T-helper 22 cell (primary cell): ENCODE measurements at places on chromosomes 1 and 21.

DNA sequence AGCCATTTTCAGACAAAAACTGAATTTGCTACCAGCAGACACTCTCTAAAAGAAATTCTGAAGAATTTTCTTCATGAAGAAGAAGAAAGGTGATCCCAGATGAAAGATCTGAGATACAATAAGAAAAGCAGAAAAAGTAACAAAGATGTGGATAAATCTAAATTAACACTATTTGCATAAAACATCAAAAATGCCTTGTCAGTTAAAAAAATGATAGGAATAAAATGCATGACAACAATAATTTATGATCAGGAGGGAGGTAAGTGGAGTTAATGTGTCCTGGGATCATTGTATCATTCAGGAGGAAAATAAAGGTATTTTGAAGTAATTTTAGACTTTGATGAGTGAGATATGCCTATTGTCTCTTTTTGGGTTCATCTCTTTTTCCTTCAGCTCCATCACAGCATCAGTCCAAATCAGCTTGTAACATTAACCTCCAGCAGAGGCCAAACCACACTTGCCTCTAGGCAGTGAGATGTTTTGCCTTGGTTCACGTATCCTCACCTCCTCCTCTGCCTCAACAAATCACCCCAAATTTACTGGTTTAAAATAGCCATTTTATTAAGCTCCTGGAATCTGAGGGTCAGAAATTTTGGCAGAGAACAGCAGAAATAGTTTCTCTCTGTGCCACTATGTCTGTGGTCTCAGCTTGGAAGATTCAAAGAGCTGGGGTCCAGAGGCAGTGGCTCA lies 76.9 kb upstream of the HIVEP3 start:
- DNase-seq: no peak

DNA sequence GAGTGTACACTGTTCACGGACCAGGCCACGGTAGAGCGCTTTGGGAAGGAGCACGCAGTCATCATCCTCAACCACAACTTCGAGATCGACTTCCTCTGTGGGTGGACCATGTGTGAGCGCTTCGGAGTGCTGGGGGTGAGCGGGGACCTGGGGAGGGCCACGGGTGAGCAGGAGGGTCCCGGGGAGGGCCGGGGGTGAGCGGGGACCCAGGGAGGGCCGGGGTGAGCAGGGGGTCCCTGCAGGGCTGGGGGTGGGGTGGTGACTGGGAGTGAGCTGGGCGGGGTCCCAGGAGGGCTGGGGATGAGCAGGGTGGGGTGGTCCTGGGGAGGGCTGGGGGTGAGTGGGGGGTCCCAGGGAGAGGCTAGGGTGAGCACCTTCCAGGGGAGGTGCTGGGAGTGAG lies 44.1 kb upstream of the TRAPPC10 start:
- DNase-seq: no peak

DNA sequence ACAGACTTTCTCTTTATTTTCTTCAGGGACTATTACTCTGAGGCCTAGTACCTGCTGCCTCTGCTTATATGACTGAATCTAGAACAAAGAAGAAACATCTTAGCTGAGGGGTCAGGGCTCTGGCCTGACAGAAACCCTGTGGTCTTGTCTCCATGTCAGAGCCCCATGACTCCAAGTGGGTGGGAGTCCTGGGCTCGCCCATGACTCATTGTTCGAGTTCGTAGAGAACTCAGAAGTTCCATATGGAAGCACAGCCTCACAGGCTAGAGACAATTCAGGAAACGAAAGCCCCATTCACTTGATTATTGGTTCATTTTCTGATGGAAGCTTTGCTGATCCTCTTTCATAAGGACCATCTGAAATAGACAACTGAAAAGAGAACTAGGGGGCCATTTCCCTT lies 73.2 kb downstream of the CD58 start:
- no peak for DNase-seq

DNA sequence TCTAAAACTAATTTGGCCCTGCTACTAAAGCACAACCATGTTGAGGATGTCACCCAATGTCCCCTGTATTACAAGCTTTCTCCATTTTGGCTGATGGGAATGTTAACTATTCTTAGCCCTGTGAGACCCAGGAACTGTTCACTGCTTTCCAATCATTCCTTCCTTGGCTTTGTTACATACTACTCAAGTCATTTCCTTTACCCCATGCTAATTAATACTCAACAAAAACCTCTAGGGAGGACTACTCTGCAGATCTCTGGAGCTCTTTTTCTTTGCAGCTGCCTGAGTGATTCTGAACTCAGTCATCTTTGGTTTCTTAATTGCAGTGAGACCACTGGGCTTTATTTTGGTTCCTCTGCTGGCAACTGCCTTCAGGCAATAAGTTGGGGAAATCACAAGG lies 23.3 kb upstream of the RPE65 start:
- DNase-seq: no peak

DNA sequence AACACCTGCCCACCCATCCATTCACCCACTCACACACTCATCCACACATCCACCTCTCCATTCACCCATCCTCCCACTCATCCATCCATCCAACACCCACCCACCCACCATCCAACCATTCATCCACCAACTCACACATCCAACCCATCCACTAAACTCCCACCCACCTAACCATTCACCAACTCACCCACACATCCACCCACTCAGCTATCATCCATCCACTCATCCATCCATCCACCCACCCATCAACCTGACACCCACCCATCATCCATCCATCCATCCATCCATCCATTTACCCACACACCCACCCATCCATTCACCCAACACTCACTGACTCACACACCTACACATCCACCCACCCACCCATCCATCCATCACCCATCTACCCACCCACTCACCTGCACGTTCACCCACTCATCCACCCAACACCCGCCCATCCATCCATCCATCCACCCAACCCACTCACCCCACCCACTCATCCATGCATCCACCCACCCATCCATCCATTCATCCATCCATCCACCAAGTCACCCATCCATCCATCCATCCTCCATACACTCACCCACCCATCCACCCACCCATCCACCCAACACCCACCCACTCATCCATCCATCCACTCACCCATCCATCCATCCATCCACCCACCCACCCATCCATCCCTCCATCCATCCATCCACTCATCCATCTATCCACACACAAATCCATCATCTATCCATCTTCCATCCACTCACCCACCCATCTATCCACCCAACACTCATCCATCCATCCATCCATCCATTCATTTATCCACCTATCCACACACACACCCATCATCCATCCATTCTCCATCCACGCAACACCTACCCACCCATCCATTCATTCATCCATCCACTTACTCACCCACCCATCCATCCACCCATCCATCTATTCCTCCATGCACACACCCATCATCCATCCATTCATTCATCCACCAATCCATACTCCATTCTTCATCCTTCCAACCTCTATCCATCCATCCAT lies 17.4 kb upstream of the PRDM16 start:
- no peak for DNase-seq

DNA sequence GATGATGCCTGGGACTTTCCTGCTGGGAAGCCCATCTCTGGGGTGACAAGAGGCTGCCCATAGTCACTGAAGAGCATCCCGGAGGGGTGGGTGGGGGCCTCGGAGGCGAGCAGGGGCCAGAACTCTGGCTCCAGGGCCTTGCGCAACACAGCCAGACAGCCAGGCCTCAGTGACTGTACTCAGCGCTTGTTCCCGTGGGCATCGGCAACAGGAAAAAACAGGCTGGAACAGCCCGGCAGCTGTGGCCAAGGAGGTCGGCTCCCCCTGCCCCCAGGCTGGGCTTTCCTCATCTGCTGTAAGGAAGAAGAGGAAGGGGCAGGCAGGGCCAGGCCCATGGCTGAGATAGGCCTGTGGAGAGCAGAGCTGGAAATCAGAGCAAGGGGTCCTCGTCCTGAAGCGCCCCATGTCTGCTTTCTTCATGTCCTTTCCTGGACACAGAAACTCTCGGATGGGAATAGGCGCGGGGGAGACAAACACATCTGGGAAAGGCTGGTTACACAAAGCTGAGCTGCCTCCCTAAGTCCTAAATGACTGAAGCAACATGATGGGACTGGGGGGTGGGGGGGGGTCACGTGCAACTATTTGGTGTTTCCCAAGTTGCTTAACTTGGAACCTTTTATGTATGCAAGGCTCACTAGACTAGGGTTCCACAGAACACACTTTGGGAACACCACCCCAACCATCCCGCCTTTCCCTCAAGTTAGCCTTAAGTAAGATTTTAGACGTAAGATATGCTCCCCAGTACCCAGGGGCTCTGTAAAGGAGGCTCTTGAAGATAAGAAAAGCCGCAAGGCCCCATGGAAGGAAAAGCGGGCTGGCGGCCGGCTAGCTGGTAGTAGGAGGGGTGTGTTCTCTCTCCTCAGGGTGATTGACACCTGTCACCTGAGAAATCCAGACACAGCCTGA lies 30.7 kb downstream of the HSPG2 start:
- DNase-seq: no peak

GRCh38 chr1:200473698-200474371 lies 64.0 kb upstream of the ZNF281 start:
- DNase-seq: no peak

DNA sequence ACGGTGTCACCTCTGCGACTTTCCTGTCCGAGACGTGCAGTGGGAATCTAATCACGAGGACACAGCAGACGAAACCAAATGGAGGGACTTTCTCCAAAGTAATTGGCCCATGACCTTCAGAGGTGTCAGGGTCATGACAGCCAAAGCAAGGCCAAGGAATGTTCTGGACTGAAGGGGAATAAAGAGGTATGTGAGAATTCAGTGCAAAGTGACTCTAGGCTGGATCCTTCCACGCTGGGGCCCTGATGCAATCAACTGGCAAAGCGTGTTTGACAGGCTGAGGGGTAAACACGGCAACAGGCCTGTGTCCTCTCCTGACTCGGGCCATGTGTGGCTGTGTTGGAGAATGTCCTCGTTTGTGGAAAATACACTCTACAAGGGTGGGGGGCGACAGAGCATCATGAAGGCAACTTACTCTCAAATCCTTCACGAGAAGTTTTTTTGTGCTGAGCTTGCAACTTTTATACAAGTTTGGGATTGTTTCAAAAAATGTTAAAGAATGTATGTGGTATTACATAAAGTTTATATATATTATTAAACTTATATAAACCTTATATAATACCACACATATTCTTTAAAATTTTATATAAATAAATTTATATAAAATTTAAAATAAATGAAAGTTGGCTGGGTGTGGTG lies 1.7 kb downstream of the CFAP74 start:
- no peak for DNase-seq

GRCh38 chr1:196063294-196063693 lies 544.9 kb downstream of the KCNT2 start:
- DNase-seq: no peak

DNA sequence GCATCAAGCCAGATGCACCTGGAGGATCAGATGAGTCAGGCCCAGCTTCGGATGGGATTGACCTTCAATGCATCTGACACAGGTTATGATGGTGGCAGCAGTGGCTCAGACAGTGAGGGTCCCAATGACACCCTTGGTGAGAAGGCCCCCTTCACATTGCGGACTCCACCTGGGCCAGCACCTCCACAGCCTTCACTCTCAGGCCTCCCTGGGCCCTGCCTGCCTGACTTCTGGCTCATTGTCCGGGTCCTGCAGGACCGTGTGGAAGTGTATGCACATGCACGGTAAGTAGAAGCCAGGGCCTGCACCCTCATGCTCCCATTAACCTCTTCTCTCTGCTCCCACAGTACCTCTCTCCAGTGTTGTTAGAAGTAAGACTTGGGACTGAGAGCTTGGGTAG lies 20.8 kb downstream of the HYI start:
- DNase-seq: no peak

DNA sequence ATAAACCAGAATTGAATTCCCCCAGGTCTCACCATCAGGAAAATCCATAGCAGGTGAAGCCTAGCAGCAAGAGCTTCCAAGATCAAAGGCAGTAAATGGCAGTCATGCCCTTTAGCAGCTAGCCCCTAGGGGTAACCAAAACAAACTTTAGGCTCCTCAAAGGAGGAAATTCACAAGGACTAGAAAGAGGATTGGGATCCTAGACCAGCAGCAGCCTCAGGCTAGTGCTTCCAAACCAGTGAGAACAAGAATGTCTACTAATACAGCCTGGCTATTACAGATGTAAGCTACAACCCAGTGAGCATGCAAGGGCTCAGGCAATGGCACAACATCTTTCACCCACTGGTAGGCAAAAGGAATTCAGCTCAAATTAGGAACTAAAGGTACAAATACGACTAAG lies 11.1 kb upstream of the RIMKLA start:
- no peak for DNase-seq

DNA sequence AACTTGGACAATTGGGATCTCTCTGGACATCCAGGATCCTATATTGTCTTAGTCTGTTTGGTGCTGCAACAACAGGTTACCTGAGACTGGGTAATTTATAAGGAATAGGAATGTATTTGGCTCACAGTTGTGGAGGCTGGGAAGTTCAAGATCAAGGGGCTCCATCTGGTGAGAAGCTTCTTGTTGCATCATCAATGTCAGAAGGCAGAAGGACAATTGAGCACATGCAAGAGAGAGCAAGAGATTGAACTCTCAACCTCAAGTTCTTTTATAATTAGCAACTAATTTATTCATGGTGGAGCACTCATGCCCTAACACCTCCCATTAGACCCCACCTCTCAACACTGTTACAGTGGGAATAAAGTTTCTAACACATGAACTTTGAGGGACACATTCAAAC lies 124.7 kb upstream of the ETV3 start:
- DNase-seq: no peak

- DNase-seq: no peak
Observed at GRCh38 chr1:18871401-18872070, 12.1 kb upstream of the TAS1R2 start.

- no peak for DNase-seq
Observed at GRCh38 chr1:113895098-113895497, 7.7 kb upstream of the BCL2L15 start.

- no peak for DNase-seq
Observed at GRCh38 chr1:29934255-29934772, 698.0 kb downstream of the PTPRU start.

- DNase-seq: no peak
Observed at GRCh38 chr1:160005070-160005469, 26.7 kb downstream of the PIGM start.

DNA sequence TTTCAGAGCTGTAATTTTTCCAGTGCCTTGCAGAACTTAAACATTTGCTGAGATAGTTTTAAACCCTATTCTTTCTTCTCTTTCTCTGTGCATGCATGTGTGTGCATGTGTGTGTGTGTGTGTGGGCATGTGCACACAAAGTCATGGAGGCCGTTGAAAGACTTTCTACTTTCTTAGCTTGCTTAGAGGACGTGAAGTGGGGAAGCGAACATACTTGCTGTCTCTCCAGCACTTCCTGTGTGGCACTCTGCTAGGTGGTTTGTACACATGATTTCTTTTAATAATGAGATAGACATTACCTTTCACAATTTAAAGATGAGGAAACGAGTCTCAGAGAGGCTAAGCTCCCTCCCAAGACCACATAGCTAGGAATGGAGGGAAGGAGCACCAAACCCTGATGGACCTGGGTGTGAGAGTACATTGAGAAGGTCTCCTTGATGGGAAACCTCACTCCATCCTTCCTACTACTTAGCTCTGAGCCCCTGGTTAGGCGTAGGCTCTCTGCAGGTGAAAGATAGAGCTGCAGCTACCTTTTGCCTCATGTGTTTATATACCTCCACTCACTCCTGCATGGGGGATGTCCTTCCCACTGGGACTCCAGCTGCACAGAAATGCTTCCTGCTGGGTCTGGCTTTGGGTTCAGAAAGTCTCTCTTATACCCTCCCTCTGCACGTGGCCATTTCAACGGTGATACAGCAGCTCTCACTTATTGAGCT lies 101.9 kb upstream of the USP24 start:
- no peak for DNase-seq
